NCI-H524 (cell line): ENCODE measurements at places on chromosomes 3 and 15.

DNA sequence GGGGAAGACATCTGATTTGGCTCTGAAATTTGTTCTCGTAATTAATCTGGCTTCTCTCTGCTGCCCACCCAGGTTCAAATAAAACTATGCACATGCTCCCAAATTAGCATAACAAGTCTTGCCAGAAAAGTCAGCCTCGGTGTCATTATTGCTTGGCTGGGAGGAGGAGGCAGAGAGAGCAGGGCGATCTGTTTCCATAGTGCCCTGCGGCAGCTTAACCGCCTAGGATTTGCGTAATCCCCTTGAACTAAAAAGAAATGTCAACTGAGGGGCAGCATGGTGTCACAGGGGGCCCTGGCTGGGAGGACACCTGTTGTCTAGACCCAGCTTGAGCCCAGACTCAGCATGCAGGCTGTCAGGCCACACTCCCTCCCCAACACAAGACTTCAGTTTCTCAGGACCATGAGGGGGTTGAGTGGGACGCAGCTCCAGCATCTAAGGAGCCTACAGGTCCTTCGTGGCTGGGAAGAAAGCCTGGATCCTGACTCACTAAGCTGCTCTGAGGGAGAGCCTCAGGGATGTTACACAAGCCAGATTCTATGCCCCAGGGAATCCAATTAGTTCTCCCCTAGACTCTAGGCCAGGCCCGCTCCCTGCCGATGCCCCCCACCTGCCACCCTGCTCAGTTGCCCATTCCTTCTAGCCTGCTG is 17.3 kb downstream of the MRPS11 start:
- peak; percentile 97 for DNase-seq

GRCh38 chr3:150784747-150785125 is 21.8 kb upstream of the SIAH2 start:
- DNase-seq, result no peak

DNA sequence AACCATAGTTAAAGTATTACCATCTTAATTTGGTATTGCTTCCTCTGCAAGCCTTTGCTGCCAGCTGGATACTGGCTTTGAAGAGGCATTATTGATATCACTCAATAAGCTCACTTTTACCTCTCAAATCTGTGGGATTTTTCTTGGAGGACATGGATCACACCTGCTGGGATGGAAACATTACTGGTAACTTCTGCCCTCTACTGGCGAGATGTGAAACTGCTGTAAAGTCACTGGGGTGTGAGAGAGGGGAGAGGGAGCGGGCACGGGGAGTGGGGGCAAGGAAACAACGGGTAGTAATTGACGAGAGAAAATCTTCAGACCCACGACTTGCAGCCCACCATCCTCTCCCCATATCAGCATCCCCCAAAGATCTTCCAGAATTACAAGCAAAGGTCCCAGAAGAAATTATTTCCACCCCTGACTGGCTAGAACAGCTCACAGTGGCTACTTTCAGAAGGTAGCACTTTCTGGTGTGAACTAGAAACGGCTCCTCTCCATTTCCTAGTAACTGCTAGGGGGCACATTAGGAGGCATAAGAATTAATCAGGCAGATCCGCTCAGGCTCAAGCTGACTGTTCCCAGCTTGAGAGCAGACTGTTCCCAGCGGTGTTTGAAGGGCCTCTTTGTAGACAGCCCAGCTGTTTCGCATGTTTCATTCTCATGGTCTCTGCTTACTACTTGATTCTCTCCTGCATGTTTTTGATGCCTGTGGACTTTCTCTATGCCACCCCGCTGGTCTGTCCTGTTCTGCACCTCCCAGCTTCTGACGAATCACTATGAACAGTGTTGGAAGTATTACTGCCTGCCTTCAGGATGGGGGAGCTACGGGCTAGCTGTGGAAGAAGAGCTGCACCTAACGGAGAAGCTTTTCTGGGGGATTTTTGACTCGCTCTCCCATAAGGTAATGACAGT is 230.4 kb upstream of the CHRM5 start:
- DNase-seq, result peak; percentile 63

DNA sequence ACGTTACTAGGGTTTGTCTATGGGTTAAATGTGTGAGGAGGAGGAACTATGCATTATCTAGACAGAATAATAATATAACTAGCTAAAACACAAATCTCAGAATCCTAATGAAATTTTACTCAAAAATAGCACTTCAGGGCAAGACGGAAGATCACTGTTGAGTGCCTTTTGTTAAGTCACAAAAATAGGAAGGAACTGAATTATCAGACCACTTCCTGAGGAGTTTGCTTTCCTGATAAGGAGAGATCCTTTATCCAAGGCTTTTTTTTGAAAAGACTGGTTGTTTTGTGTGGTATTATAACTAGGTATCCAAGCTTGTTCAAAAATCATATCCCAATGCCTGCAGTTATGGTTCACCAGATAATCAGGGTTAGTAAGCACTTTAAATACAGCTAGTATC is 34.6 kb downstream of the NR2E3 start:
- DNase-seq, result no peak
